HCT116 (cell line): ENCODE measurements at places on chromosomes 7 and 10. TPM values are rescaled to one million over a fixed set of nuclear protein-coding genes. Genes with fewer than 3 reads are reported as not detected.

DNA sequence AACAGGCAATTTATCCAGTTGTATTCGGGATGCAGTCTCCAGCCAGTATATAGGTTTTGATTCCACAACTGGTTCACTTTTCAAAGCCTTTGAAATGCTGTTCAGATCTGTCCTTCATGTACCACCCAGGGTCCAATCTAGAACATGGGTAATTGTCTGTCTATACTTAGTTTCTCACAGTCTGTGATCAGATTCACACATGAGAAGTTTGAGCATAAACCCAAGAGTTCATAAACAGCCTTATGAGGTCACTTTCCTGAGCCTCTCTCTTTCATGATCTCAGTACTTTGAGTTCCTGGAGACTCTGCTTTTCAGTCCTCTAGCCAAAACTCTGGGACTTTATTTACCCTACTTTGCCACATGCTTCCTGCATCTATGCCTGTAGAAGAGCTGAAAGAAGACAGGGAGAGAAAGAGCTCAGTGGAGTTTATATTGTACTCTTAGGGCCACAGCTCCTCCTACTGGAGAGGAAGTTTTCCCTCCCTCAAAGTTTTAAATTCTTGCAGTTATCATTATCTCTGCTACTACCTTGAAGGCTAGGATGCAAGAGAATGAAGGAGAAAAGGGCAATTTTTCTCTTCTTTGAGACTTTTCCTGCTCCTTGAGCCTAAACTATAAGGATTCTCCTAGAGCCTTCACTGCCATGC lies 172.0 kb downstream of the ZEB1 start:
- H3K27me3 ChIP-seq, result no peaks in the 10 kb centered on the region
- no peaks in the 10 kb centered on the region for H3K36me3 ChIP-seq
- H3K4me3 ChIP-seq, result no peak overlapping the region

FKBP6 gene
- total RNA-seq, result not detected

GRCh38 chr7:143455942-143456341 lies 12.7 kb downstream of the TAS2R60 start:
- no peak overlapping the region for H3K27ac ChIP-seq
- H3K4me3 ChIP-seq, result no peak overlapping the region
- no peak for DNase-seq
- H3K27me3 ChIP-seq, result no peaks in the 10 kb centered on the region
- H3K36me3 ChIP-seq, result no peaks in the 10 kb centered on the region

PPA1 gene
- 234 TPM for total RNA-seq

DNA sequence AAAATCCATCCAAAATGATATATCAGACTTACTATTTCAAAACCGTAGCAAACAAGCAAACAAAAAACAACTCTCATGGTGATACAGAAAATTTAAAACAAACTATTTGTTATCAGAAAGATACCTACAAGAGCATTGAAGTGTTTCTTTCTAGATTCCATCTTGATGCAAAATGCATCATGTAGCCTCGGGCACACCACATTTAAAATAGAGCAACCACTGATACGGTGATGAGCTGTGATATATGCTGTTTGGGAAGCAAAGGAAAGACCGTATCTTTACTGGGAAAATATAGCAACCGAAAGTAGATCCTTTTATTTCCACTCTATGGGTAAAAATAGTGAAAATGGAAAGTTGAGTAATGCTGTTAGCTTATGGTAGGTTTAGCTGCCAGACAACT lies 892.0 kb downstream of the GATA3 start:
- no peaks in the 10 kb centered on the region for H3K36me3 ChIP-seq
- H3K4me3 ChIP-seq, result no peak overlapping the region
- DNase-seq, result no peak

- H3K27ac ChIP-seq, result no peak overlapping the region
- no peak overlapping the region for H3K4me3 ChIP-seq
- H3K27me3 ChIP-seq, result no peaks in the 10 kb centered on the region
- H3K36me3 ChIP-seq, result no peaks in the 10 kb centered on the region
- no peaks in the 10 kb centered on the region for H3K4me1 ChIP-seq
These were observed 66.6 kb downstream of the MAGI2 start for GRCh38 chr7:79386688-79387422.
